ENCODE measurements at places on chromosomes 2 and 18.

GRCh38 chr2:128312411-128312810 is 6.3 kb downstream of the HS6ST1 start:
- no peak for DNase-seq

GRCh38 chr2:202494300-202495229 is 118.4 kb downstream of the BMPR2 start:
- peak; percentile 98 for DNase-seq

- no peak for DNase-seq
These were observed 58.6 kb upstream of the ALPP start for GRCh38 chr2:232319803-232320442.

- DNase-seq = no peak
These were observed 614.5 kb downstream of the IRS1 start for GRCh38 chr2:226184940-226185615.

- no peak for DNase-seq
These were observed 104.0 kb downstream of the MCFD2 start for GRCh38 chr2:46811379-46812310.

DNA sequence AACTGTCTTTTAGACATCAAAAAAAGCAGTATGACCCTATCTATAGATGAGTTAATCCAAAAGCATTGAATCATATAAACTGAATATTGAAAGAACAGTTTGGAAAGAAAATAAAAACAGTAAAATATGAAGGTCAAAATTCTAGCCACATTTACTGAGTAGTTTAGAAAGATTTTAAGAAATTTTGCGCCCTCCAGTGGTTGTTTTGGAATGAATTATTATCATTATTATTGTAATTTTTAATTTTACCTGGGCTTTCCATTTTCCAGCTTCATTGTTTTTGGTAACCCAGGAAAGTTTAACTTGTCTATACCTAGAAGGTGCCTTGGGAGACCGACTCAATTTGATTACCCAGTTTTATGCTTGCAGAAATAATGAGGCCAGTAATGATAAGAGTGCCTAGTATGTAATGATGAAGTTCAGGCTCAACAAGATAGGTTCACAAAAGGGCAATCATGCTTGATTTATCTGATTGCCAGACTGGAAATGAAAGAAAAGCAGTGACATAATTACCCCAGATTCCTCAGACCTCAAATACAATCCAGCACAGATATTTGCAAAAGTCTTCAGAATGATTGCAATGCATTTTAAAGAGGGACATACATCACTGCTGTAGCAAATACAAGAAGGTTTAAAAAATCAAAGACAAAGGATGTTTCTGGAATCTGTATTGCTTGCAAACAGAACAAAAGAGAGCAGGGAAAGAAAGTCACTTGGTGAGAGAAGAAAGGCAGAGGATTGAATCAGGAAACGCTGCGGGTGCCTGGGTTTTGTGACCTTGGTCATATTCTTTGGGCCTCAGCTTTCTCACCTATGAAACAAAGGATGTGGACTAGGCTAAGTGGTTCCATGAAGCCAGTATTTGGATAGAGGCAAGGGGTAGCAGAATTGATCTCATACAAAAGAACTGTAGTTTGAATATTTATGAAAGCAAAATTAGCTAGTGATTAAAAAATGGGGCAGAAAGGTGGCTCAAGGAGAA is 153.8 kb downstream of the MAP2 start:
- DNase-seq = peak; percentile 10

Data from HepG2 (cell line).